SHP77 treated with DMSO at 0.1 percent for 48 hours (cell line): ENCODE measurements at places on chromosomes 2 and 18.

DNA sequence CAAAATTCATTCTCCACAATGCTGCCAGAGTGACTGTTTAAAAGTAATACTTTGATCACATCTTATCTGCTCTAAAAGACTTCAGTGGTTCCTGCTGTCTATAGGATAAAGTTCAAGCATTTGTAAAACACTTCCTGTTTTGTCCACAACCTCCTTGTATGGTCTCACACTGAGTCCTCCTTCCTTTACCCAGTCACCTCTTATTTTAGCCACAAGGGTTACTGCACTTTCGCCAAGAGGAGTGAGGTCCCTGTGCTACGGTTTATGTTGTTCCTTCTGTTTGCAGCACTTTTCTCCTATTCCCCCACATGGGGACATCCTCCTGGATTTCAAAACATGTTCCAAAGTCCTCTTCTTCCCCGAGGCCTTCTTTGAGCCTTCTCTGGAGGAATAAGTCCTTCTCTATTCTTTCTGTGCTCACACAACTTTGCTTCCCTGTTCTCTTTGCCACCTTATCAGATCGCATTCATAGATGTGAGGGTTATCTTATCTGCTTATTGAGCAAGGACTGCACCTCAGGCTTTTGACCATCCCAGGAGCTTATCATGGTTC, 112.2 kb upstream of the NABP1 start:
- no peak for DNase-seq

GRCh38 chr18:46877329-46877987, 39.8 kb downstream of the PIAS2 start:
- no peak for DNase-seq

DNA sequence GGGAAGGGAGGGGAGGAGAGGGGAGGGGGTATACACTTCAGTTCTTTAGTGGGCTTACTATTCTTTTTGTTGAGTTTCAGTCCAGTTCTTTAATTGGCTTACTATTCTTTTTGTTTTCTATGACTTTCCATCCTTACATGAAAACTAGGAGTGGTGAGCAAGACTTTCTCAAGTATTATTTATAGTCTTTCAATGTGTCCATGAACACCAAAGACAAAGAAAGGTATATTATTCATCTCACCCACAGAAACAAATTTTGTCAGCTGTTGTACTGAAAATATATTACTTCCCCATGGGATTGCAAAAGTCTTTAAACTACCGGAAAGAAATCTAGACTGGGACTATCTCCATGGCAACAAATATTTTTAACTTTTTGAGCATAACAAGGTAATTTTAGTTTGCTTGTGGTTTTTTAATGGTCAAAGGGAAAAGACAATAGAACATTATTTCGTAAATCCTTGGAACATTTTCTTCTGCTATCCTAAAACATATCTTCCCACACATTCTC, 17.6 kb downstream of the ADAM17 start:
- no peak for DNase-seq

DNA sequence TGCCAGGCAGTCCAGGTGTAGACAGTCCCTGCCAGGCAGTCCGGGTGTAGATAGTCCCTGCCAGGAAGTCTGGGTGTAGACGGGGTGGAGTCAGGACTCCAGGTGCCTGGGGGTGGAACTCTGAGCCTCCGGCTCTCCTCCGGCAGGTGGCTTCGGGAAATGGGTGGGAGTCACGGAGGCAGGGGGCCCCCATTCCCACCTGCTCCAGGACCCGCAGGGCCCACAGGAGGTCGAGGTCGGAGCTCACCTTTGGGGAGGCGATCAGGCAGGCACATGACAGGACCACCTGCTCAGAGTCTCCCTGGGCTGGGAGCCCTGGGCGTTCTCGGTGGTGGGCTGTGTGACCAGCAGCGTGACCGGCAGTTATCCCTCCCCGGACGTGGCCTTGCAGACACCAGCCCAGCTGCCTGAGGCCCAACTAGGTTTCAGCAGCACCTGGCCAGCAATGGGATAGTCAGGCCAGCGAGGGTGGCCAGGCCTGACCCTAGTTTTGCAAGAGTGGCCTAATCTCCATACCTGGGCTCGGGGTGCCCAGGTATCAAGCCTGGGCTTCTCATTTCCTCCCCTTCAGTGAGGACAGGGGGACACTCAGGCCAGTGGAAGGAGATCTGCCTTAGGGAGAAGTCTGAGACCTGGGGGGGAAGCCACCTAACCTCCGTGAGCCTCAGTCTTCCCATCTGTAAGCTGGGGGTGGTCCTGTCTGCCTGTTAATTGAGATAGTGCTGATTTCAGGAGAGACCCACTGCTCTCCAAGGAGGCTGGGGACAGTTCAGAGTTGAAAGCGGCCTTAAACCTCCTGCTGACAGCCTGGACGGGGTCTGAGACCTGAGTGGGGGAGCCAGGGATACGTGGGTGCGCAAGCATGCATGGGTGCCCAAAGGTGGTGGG, 13.2 kb downstream of the GPC1 start:
- no peak for DNase-seq

DNA sequence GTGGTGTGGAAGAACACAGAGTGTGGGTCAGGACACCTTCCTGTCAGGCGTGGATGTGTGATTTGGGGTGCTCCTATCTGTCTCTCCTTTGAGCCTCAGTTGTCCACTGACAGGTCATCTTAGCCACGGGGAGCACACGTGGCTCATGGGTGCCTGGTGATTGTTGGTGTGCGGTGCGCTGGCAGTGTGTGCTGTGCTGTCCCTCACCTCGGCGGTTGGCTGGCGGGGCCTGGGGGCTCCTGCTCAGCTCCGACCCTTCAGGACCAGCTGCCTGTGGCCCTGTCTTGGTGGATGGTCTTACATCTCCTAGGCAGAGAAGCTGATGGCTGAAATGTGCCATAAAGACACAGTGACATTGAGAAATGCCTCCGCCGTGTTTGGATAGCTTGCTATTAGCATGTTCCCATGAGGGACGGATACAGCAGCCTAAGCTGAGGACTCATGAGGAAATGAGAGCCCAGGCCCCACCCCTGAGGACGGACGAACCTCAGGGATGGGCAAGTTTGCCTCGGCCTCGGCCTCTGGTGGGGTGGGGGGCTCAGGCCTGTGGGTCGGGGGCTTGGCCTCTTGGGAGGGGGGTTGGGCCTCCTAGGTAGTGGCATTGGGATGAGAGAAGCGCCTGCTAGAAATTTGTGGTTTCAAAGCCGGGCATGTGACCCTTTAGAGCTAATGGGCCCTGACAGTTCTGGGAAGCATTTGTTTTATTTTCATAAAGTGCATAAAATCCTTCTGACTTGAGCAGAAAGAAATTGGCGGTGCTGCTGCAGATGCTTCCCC, 20.3 kb upstream of the ASB1 start:
- no peak for DNase-seq
